Left colon (tissue), 2 donors: ENCODE measurements at places on chromosomes 16 and 17. TPM values are rescaled to one million over a fixed set of nuclear protein-coding genes. Genes with fewer than 3 reads are reported as not detected.
A peak's percentile ranks its signal among the peaks of the same experiment; 100 is the strongest.

DNA sequence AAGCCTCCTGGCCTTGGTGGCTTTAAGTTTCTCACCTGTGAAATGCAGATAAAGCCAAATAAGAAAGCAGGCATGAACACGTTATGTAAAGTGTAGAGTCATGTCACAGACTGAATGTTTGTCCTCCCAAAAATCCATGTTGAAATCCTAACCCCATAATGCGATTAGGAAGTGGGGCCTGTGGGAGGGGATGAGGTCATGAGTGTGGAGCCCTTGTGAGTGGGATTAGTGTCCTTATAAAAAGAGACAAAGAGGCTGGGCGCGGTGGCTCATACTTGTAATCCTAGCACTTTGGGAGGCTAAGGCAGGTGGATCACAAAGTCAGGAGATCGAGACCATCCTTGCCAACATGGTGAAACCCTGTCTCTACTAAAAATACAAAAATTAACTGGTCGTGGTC lies 19.5 kb upstream of the C16orf78 start:
- no peak for DNase-seq

DNA sequence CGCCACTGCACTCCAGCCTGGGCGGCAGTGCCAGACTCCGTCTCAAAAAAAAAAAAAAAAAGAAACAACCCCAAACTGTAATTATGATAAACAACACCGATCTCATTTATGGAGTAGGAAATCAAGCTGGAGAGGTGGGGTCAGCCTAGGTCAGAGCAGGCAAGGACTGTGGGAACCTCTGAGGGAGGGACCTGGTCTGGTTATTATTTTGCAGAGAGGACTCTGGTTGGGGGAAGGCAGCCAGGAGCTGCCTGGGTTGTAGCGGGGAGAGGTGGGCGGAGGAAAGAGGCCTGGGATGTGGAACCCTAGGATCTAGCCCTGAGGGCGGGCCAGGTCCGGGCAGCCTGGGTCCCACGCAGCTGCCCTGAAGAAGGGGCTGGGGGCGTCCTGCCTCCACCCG lies 10.9 kb upstream of the HS3ST6 start:
- DNase-seq, result peak; percentile 53

DNA sequence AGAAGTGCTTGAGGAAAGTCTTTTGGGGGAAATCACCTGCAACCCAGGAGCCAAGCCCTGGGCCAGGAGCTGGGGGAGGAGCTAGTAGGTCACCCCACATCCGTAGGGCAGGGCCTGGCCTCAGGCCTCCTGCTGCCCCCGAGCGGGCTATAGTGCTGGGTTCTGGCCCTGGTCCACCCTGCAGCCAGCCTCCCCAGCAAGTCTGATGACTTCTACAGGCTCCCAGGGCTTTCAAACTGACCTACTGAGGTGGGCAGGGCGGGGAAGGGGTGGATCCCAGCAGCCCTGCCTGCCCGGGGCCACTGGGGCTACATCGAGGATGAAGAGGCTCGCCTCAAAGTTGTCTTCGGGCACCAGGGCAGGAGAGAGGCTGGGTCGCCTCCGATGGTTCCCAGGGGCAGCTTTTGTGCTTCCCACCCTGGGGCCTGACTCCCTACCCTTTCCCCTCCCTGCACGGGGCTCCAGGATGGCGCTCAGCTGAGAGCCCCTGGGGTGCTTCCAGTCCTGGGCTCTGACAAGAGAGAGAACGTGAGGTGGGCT lies 5.0 kb downstream of the CENPX start:
- no peak for DNase-seq

DNA sequence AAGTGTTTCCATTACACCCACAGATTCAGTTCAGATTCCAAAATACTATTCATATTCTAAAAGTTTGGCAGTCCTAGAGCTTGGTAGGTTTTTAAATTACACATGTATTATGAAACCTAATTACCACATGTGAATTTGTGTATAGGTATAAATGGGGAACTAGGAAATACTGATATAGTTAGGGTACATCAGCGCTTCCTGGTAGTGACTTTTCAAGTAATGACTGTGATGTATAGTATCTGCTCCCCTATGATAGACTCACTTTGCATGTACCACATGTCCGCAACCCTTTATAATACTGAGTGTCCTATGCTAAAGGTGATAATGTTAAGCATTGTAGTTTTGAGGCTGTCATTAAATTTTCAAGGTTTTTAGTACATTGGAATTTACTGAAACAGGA lies 22.9 kb downstream of the CDK12 start:
- no peak for DNase-seq

- no peak for DNase-seq
These were observed 4.7 kb upstream of the CNOT1 start for GRCh38 chr16:58634265-58634802.

- DNase-seq, result no peak
These were observed 63.5 kb downstream of the MYH13 start for GRCh38 chr17:10309003-10309974.

- DNase-seq, result no peak
These were observed 2.0 kb downstream of the PLD6 start for GRCh38 chr17:17204041-17204591.

DNA sequence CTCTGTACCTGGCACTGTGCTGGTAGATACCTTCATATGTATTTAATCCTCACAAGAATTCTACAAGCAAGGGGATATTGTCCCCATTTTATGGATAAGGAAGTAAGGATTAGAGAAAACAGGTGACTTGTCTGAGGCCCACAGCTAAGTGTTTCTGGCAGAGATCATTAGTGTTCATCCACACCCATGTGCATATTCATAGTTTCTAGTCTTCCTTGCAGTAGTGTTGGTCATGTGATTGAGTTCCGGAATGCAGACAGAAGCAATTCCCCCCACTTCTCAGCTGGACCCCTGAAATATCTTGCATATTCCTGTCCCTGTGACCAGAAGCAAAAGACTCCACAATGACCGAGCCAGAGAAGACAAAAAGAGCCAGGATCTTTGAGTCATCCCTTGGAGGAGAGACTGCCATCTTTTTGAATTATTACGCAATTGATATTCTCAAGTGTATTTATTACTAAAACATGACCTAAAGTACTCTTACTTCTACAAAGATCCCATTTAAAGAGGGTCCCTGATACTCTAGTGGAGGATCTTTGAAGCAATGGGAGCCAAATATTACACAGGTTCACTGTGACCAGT lies 43.4 kb downstream of the SOX9 start:
- no peak for DNase-seq

DNA sequence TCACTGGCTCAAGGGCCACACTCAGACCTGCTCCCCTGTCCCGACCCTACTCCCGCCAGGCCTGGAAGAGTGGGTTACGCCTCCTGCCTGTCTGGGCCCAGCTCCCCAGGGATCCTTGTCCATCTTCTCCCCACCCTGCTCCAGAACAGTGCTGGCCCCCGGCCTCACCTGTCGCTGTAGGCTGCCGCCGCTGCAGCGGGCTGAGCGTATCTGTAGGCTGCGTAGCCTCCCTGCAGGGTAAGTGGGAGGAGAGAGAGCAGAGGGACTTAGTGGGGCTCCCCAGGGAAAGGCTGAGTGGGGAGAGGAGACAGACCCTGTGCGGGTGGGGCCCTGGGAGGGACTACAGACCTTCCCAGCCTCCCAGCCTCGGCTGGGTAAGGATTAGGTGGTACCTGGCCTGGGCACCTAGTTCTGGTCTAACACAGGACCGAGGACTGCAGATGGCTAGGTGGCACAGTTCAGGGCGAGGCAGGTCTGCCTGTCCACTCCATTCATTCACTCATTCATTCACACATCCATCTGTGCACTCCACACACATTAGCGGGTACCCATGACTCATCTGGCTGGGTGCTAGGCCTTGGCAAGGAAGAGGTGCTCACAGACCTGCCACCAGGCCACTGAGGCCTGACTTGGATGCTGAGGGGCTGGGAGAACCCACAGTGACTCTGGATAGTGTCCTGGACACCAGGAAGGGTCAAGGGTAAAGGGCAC lies 20.9 kb downstream of the ENGASE start:
- no peak for DNase-seq

The CCL17 gene
- total RNA-seq, result not detected

The KRTAP2-2 gene
- not detected for total RNA-seq

The TIGD7 gene
- total RNA-seq, result 1.8 TPM
